ENCODE measurements at places on chromosomes 1 and 21.

GRCh38 chr21:32456497-32456918 is 44.0 kb downstream of the EVA1C start:
- no peak for DNase-seq

DNA sequence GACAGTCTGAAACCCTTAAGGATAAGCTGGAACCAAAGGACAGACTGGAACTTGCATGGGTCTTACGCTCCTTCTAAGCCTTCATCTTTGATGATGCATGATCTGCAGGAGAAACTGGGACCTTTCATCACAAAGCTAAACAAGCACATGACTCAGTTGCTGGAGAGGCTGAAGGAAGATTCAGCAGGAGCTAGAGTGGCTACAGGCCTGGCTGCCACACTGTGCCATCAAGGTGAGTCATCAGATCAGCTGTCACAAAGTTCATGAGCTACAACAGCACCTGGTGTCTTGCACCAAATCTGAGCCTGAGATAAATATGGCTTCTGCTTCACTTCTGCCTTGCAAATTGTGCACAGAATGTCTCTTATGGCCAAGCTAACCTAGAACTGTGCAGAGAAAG is 95.5 kb upstream of the MARK1 start:
- DNase-seq: no peak

DNA sequence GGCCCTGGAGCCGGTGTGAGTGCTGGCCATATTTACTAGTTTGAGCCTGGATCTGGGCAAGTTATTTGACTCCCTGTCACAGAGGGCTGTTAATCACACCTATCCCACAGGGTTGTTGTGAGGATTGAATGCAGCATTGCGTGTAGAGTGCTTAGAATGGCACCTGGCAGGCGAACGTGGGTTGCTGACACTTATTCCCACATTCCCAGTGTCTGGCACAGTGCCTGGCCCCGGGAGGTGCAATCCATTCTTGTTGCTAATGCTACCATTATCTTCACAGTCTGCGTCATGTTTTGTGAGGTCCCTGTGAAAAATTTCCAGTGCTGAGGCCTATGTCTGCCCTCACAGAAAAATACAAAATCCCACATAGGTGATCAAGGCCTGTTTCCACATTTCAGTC is 66.1 kb downstream of the CD2 start:
- DNase-seq: no peak

- no peak for DNase-seq
These were observed 13.1 kb upstream of the KCNQ4 start for GRCh38 chr1:40770296-40771070.

DNA sequence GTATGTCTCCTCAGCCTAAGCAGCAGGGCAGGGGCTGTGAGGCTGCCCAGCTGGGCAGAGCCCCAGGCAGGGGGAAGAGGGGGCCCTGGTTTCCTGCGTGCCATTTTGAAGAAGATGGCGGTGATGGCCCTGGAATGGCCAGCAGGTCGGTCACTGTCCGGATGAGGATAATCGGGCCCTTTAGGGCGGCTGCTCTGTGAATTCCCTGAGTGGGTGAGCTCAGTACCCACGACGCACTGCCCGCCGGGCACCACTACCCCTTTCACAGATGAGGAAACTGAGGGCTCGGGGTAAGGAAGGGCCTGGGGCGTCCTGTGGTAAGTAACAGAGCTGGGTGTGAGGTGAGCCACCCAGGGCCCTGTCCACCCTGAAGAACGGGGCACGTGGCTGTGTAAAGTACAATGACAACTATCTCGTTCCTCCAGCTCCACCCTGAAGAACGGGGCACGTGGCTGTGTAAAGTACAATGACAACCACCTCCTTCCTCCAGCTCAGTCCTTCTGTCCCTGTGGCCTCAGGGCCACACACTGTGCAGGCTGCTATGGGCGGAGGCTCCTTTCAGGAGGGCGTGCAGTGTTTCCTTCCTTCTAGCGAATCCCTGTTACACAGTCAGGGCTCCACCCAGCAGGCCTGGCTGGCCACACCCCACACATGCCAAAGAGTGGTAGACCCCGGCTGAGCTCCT is 23.2 kb downstream of the ITGB2 start:
- DNase-seq: no peak

DNA sequence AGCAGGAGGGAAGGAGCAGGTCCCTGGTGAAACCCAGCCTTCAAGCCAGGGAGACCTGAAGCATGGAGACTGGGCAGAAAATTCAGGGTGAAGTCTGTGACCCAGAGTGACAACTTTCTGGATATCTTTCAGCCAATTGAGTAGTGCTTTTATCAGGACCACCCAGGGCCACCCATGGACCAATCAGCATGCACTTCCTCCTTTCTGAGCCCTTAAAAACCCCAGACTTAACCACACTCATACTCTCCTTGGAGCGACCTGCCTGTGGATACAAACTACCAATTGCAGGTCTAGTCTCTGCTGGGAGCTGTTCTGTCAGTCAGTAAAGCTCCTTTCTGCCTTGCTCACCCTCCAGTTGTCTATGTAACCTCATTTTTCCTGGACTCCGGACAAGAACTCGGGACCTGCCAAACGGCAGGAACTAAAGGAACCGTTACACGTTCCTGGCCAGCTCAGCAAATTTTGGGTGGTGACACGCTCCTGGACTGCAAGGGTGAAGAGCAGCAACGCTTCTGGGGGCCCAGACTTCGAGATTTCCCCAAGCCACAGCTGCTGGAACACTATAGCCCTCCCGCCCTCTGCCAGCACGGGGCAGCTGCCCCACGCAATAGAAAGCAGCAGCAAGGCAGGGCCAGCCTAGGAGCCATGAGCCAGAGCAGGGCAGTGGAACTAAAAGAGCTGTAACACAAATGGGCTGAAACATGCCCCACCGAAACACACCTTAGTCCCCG is 1183.4 kb downstream of the AMY1C start:
- no peak for DNase-seq

DNA sequence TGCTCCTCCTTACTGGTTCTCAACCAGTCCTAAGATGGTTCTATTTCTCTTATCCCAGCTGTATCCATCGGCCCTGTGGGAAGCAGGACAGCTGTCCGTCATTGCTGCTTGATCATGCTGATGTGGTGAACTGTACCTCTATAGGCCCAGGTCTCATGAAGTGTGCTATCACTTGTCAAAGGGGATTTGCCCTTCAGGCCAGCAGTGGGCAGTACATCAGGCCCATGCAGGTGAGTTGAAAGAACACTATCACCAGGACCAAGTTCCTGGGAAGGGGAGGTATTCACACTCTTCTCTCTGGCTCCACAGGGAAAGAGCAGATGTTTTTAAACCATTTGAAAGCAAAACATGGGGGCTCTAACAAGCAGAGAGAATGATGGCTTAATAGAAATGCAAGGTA is 302.6 kb downstream of the PAPPA2 start:
- no peak for DNase-seq

- no peak for DNase-seq
These were observed 4.2 kb downstream of the SPSB1 start for GRCh38 chr1:9296850-9297249.

GRCh38 chr1:21099034-21099868 is 77.4 kb downstream of the EIF4G3 start:
- DNase-seq: no peak

DNA sequence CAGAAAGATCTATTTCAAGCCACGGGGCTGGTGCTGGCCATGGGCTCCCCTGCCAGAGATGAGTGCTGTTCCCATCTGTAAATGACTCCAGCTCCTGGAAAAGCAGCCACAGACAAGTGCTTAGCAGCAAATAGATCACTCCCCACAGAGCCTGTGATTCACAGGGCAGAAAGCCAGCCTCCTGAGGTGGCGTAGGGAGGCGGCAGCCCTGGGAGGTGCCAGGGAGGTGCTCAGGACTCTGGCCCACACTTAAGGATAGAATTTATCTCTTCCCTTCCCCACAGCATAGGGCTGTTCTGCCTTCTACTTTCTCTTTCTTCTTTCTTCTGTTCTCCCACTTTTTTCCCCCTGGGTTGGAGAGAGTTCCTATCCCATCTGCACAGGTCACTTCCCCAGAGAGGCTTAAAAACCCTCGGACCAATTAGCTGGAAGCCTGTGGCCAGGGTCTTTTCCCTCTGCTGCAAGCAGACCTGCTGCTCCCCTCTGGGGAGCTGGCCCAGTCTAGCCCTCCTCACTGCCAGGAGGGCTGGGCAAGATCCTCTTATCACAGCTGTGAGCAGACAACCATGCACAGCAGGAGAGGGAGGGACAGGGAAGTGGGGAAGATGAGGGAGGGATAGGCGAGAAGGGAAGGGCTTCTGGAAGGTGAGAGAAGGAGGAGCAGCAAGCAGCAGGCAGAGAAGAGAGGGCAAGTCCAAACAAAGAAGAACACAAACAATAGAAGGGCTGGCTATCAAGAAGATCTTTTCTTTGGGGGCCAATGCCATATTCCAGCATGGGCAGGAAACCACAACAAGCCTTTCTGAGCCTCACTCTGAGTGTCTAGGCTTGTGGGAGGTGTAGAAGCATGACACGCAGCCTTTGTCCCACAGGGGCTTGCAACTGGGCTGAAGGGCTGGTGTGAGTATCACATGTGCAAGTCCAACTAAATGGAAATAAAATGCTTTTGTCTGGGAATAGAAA is 41.0 kb downstream of the KCND3 start:
- DNase-seq: peak; percentile 61

DNA sequence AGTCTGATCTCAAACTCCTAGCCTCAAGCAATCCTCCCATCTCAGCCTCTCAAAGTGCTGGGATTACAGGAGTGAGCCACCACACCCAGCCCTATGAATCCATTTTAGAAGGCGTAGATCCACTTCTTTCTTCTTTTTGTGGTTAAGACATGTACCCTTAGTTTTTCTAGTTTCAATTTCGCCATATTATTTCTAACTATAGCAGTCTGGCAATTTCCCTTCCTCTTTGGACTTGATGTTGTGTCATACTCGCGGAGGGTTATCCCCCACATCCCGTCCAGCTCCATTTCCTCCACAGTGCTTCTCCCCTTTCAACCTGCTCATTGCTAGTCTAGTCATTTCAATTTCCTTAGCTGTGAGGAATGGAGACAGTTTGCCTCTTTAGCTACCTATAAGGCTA is 5.2 kb upstream of the LRRC8D start:
- no peak for DNase-seq

DNA sequence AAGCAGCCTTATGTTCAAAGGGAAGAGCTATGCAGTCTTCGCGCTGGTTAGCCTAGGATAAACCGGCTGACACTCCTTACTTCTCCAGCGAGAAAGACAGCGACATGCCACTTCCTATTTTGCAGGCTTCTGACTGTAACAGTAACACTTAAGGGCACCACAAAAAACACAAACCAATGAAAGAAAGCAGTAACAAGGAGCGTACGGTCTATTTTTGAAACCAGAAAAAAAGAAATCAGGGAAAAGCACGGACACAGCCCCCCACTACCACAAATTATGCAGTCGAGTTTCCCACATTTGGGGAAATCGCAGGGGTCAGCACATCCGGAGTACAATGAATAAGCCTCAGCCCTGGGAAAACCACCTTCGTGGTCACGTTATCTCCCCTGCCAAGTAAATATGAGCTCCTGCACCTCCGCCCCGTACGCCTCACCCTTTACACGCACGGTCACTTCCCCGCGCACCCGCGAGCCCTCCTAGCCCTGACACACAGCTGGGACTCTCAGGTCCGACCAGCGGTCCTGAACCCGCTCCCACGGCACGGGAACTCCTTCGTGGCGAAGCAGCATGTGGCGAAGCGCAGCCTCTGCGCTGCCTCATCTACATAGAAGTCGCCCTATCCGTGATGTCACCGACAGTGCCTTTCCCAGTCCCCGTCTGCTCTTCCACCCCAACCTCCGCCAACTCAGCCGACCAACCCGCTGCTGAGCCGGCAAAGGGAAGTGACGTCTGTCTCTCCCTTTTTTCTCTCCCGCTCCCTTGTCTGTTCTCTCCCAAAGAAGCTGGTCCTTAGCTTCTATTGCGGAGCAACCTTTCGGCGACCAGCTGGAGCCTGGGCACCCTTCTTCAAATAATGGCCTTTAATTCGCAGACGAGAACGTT is 40.9 kb upstream of the PPIAL4F start:
- DNase-seq: peak; percentile 89

DNA sequence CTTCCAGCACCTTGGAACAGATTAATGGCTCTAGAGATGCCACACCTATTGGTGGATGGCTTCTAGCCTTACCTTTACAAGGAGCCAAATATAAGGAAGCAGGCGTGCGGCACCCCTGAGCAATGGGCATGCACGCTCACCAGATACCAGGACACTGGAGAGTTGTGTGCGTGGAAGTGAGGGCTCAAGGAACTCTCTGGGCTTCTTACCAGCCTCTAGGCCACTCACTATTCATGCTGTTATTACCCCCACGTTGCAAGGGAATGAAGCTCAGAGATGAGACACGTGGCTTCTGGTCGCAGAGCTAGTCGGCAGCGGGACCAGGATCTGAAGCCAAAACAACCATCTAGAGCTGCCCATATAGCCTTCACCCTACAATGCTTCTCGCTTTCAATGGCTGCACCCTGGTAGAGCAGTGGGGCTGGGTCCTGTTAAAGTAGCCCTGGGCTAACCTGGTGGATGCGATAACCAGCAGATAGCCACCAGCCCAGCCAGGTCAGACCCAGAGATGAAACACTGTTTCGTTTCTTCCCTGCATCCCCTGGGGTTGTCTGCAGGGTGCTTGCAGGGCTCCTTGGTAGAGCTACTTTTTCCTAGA is 396.4 kb upstream of the VAMP3 start:
- no peak for DNase-seq

GRCh38 chr1:202982715-202983430 is 15.8 kb upstream of the CYB5R1 start:
- DNase-seq: no peak

DNA sequence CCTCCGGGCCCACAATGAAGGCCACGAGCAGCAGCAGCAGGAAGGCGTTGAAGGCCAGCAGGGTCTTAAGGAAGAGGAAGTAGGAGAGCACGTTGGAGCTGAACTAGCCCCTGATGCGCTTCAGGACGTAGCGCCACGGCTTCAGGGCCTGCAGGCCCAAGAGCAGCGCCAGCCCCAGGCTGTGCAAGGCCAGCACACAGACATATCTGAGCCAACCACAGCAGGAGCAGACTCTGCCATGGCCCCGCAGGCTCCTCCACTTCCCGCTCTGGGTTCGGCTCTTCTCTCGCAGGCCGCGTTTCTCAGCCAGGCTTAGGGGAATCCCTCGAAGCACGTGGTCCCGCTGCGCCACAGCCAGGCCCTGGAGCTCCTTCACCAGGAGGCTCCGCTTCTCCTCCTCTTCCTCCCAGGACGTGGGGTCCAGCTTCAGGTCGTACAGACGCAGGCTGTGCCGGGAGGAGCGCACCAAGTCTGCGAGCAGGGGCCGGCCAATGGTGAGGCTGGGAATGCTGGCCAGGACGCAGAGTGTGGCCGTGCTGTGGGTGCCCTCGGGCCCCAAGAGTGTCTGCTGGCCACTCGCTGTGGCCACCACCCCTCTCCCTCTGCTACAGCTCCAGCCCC is 41.7 kb downstream of the ZNF691 start:
- DNase-seq: no peak

- DNase-seq: no peak
These were observed 28.7 kb downstream of the KCNN3 start for GRCh38 chr1:154841384-154841783.

DNA sequence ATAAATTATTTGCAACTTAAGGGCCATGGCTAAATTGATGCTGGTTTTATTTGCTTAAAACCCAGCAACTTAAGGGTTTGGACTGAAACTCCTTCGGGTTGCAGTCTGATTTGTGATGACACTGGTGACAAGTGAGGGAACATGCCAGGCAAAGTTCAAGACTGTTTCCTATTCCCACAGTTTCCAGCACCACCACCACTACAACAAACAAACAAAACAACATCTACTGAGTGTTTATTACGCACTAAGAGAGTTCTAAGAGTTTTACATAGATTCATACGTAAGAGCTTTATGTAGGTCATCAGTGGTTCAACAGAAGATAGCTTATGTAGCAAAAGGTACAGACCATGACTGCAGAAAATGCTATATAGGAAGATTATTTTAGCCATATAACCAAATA is 1582.1 kb downstream of the BRINP3 start:
- DNase-seq: no peak
